Fibroblast of lung (primary cell): ENCODE measurements at places on chromosomes 16 and 17.
A peak's percentile ranks its signal among the peaks of the same experiment; 100 is the strongest.

GRCh38 chr16:11560701-11561453 is 25.8 kb downstream of the LITAF start:
- DNase-seq: peak; percentile 54

DNA sequence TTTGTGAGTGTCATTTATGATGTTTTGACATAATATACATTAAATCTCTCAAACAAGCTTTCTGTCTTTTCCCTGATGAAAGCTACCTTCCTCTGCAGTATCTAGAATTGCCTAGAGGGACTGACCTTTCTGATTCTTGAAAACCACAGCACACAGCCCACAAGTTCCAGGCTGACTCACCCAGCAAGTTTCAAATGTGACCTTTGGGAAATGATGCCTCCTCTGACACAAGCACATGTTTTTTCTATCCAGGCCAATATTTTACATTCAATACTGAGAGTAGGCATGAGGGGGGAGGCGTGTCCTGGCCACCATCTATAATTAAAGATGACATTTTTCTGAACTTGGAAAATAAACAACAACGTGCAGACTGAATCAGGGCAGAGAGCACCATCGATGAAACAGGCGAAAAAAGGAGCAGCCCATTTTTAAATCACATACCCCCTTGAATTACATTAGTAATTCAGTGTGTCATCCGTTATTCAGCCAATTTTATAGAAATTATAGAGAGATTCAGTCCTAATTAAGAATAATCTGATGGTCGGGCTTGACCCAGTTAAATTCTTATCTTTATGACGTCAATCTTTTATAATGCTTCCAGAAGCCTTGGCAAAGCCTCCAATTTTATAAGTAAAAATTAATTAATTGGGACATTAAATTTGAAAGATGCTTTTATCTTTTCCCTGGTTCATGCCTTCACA is 292.6 kb upstream of the CDH11 start:
- DNase-seq: peak; percentile 81

DNA sequence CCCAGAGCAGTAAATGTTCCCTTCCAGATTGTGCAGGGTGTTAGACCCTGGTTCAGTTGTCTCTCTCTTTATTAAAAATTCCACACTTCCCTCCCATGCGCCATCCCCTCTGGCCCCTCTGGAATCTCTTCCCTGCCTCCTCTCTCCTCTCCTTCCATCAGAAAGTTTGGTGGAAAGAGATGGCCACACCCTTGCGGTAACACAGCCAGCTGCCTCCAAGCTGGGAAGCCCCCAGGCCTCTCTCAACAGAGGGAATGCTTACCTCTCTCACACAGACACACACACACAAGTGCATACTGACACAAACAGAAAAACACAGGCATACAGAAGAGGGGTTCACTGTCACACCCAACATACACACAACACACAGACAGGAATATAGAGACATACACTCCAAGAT is 220.5 kb downstream of the C16orf78 start:
- DNase-seq: no peak

- peak; percentile 90 for DNase-seq
Observed at GRCh38 chr16:75251280-75252048, at the start of gene BCAR1. TSS of gene BCAR1 (minus strand) at chr16:75251624. CDS start at chr16:75251482, 142 bp downstream.

GRCh38 chr17:45310380-45311324 is 6.2 kb downstream of the MAP3K14 start:
- DNase-seq: peak; percentile 76

- no peak for DNase-seq
Observed at GRCh38 chr16:56970934-56971767, 9.4 kb downstream of the CETP start.

DNA sequence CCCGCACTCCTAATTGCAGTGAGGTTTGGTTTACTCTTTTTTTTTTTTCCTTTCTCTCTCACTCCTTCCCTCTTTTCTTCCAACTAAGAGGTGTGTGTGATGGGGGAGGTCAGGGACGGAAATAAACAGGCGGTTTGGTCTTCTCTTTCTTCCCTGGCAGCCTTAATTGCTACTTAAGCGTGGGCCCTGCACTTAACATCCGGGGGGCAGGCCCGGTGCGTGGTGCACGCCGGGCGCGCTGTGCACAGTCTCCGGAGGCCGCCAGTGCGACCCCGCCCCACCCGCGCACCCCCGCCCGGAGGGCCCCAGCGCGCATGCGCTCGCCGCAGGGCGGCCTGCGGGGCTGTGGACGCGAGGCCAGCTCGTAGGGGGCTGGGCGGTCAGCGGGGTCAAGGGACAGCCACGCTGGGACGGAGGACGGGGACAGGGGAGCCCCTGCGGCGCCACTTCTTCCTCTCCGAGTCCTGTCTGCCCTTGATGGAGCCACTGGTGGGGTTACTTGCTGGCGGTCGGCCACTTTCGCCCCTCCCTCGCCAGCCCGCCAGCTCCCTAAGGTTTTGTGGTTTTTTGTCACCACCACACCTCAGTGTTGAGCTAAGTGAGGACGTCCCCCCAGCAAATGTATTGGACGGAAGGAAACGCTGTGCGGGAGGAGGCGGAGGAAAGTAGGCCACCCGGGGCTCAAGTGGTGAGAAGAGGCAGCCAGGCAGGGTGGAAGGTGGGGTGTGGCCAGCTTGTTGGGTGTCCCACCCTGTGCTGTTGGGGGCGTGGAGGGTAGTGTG is 120.9 kb downstream of the MRM1 start:
- peak; percentile 19 for DNase-seq
